ENCODE measurements at places on chromosomes 7 and 10.

GRCh38 chr10:119221201-119221600, 13.8 kb downstream of the GRK5 start:
- no peak for DNase-seq

- DNase-seq, result no peak
These were observed 119.0 kb downstream of the ANKRD26 start for GRCh38 chr10:26981232-26981824.

DNA sequence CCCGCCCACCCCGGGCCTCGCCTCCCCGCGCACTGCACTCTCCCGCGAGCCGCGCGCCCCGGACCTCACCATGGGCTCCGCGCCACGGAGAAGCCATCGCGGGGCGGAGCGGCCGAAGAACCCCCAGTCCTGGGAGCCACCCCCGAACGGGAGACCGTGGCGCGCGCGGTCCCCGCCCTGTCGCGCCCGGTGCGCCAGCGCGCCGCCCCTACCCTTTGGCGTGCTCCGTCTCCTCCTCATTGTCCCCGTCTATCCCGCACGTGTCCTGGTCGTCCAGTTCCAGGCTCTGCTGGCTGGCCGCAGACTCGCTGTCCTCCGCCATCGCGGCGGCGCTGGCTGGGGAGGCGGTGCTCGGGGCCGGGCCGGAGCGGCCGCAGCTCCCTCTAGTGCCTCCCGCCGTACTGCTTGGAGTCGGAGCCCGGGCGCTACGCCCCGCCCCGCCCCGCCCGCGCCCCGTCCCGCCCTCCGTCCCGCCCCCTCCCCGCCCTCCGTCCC, at the start of gene NMT2:
Gene NMT2 (minus strand): TSS at position 403 of the 495 bp plus-strand sequence. CDS start 81 bp downstream, at position 322.
- DNase-seq, result no peak

GRCh38 chr10:125344573-125345171, 184.3 kb upstream of the CTBP2 start:
- no peak for DNase-seq

DNA sequence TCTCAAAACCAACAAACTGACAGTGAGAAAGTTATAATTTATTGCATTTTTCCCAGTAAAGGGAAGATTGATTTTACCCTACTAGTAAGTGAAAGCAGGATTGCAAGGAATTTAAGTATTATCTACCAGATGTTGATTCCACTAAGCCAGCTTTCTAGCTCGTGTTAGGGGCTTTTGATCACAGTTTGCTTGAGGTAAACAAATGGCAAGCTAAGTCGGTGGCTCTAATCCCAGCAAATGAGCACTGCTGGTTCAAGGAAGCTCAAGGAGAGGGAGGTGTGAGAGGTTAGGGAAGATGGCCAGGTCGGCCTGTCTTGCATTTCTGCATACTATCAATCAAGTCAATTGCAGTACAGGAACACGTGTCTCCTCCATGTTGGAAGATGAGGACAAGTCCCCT, 448.7 kb upstream of the POM121L12 start:
- no peak for DNase-seq

DNA sequence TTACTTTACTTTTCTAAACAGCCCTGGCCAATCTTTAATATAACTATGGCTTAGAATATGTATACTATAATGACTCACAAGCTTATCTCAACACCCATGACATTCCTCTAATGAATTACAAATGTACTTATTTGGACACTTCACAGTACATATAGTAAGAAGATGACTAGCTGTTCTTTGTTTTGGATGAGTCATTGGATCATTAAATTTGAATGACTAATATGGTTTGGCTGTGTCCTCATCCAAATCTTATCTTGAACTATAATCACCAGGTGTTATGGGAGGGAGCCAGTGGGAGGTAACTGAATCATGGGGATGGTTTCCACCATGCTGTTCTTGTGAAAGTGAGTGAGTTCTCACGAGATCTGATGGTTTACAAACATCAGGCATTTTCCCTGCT, 807.5 kb upstream of the SORCS1 start:
- no peak for DNase-seq

GRCh38 chr7:87395442-87396020, 50.1 kb downstream of the CROT start:
- DNase-seq, result no peak

DNA sequence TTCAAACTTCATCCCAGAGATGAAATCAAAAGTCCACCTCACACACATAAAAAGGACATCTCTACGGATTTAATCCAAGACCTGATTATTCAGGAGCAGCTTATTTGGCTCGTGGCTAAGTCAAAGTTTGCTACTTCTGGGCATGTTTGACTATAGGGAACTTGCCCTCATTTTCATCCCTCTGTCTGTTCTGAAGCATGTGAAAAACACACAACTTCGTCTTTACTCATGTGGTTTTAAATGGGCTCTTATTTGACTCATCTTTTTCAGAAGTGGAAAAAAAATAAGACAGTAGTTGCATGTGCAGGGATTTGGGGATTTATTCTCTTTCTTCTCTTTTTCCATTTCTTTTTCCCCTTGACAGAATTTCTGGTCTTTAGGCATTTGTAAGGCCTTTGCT, 295.9 kb downstream of the TFEC start:
- DNase-seq, result no peak

GRCh38 chr7:141200191-141201108, 126.6 kb downstream of the TMEM178B start:
- no peak for DNase-seq

- DNase-seq, result no peak
These were observed 53.1 kb downstream of the CUX1 start for GRCh38 chr7:101870361-101871062.

DNA sequence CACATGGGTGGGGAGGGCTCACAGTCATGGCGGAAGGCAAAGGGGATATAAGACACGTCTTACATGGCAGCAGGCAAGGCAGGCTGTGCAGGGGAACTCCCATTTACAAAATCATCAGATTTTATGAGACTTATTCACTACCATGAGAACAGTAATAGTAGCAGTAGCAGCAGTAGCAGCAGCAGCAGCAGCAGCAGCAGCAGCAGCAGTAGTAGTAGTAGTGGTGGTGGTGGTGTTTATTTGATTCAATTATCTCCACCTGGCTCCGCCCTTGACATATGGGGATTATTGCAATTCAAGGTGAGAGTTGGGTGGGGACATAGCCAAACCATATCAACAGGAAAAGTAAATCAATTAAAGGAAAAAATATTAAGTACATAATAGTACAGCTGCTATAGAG, 184.7 kb downstream of the LRMDA start:
- DNase-seq, result no peak

DNA sequence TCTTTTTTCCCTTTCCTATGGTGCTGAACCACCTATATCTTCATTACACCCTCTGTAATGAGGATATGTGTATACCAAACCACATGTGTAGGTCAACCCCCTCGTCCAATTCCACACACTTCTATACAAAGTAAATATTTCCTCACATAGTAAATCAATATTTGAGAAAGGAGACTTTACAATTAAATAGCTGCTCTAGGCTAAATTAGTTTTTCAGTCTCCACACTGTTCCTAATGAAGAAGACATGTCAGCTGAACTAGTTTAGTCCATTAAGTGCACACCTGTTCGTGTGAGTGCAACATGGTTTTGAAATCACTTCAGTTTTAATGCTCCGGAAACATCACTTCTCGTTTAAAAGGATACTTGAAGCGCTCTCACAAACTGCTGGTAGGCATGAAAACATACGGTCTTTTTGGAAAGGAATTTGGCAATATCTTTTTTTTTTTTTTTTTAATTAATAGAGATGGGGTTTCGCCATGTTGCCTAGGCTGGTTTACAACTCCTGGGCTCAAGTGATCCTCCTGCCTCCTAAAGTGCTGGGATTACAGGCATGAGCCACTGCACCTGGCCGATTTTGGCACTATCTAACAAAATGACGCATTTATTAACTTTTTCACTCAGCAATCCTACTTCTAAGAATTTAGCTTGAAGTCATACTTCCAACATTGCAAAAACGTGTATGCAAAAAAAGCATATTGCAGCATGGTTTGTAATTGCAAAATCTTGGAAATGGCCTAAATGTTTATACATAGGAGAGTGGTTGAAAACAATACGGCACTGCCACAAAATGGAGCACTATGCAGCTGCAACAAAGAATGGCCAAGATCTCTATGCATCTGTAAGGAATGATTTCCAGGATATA, 2.1 kb upstream of the XRCC2 start:
- DNase-seq, result no peak

- DNase-seq, result no peak
These were observed 66.5 kb upstream of the ADRB1 start for GRCh38 chr10:113977174-113977573.

GRCh38 chr10:21954690-21955089, 48.8 kb downstream of the DNAJC1 start:
- no peak for DNase-seq

GRCh38 chr7:158707610-158708009, 3.0 kb upstream of the NCAPG2 start:
- no peak for DNase-seq

GRCh38 chr7:73737491-73738219, 947 bp downstream of the ABHD11 start:
- no peak for DNase-seq

DNA sequence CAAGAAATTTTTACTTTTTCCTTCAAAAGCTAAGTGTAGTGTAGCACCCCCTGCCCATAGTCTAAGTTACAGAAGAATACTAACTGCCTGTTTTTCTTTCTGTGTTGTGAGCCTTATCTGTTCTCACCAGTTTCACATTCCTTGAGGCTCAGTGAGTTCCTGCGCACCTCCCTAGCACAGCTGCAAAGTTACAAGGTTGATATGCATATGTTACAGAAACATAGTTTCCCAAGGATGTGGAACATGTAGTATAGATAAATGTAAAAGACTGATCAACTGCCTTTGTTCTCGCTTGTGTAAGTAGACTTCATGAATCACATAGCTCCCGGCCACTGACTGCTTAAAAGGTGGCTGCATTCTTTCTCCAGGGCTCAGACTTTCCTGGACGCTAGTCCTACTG, 6.7 kb upstream of the ZNF33B start:
- DNase-seq, result no peak

DNA sequence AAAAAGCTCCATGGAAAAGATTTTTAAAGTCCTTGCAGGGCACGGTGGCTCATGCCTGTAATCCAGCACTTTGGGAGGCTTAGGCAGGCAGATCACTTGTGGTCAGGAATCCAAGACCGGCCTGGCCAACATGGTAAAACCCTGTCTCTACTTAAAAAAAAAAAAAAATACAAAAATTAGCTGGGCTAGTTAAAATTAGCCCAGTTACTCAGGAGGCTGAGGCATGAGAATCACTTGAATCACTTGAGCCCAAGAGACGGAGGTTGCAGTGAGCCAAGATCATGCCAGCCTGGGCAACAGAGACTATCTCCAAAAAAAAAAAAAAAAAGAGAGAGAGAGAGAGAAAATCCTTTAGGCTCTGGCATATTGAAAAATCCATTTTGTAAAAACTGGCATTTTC, 61.9 kb downstream of the CCDC6 start:
- no peak for DNase-seq

DNA sequence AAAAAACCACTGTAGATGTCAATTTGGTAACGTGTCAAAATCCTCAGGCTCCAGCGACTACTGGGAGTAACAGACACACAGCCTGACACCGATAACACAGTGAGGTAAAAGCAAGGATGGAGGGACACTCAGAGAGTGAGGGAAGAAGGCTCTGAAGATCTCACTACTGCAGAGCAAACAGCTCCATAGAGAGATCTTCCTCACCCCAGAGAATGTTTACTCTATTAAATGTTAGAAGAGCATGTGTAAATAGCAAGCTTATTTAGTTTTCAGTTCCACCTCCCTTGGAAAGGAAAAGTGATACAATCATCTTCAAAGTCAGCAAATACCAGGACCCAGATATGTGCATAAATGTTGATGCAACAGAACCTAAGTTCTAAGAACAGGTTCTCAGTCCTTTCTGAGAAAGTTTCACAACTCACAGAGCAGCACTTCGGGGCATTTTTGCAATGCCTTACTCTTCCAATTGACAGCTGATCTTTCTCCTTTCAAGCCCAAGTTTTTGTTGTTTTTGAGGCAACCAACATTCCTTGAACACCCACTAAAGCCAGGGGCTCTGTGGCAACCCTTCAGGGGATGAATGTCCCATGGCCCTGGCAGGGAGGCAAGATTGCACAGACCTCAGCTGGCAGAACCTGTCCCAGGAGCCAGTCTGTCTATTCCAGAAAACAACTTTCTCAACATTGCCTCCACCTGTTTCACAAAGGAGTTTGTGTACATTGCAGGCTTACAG, 177.4 kb downstream of the SFMBT2 start:
- no peak for DNase-seq

GRCh38 chr7:151009327-151010036, 14.8 kb downstream of the ATG9B start:
- no peak for DNase-seq

DNA sequence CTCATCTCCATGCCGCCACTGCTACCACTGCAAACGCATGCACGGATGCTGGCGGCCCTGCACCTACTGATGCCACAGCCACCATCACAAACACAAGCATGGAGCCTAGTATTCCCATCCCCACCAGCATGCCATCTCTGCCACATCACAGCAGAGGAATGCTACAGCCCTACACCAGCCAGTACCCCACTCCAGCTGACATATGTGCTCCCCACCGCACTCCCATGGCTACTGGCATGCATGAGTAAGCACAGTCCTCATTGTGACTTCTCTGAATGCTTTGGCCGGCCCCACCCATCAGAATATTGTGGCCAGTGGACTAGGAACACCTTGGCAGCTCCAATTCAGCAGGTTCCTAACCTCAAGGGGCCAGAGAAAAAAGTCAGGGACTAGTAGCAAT, 705.5 kb downstream of the POM121L12 start:
- no peak for DNase-seq

DNA sequence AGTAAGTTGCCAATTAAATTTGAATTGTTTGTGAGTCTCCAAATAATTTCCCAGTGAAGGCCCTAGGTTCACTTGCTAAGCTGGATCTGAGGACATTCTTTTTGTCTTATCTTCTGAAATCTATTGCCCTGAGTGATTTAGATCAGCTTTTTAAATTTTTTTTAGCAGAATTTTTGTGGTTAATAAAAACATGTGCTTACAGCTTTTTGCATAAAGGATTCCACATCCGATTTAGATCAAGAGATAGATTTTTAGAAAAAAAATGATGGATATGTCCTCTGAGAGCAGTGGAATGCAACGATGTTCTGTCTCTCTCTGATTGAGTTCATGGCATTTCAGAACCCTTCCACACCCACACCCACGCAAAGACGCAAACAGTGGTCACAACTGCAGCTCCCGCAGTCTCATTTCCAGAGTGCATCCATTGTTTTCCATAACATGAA, 358.8 kb downstream of the SUGCT start:
- DNase-seq, result no peak

DNA sequence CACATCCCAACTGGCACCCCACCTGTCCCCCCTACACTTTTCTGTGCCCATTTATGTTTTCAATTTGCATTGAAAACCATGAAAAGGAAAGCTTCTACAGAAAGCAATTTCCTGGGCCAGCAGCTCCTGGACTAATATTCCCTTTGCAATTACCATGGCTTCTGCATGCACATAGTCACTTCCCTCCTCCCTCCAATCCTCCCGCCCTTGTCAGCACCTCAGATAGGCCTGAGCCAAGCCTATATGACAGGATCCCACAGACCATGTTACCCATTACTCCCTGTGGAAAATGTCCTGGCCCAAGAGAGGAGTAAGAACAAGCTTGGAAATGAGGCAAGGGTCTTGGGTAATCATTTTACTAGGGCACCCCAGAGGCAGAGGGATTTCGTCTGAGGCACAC, 38.1 kb downstream of the FBXW4 start:
- DNase-seq, result no peak

GRCh38 chr10:117635826-117636225, 93.3 kb downstream of the EMX2 start:
- DNase-seq, result no peak

GRCh38 chr7:104793066-104793465, 220.9 kb upstream of the KMT2E start:
- no peak for DNase-seq

Measured in stimulated activated CD4-positive, alpha-beta T cell treated with anti-CD3 and anti-CD28 coated beads, TNF-alpha, amount 100 ng/mL, for 4 hours (primary cell).